ENCODE measurements at places on chromosomes 2 and 18.

DNA sequence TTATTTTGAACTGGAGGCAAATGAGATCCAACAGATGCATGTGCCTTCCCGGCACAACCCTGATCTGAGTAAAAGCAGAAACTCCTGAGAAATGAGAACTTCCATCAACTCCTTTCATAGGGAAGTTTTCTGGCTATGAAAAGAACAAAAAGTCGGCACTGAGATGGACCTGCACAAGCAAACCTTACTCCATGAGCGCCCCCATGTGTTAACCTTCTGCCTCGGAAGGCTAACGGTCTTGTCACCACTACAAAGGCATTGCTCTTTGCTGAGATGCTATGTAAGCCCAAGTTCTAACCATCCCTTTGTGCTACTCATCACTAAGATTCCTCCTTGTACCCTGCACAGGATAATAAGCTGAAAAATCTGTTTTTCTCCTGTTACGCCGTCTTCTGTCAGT, 57.3 kb upstream of the SULT1C3 start:
- peak; percentile 6 for DNase-seq

- DNase-seq = no peak
Observed at GRCh38 chr2:211103989-211104388, 547.6 kb downstream of the CPS1 start.

DNA sequence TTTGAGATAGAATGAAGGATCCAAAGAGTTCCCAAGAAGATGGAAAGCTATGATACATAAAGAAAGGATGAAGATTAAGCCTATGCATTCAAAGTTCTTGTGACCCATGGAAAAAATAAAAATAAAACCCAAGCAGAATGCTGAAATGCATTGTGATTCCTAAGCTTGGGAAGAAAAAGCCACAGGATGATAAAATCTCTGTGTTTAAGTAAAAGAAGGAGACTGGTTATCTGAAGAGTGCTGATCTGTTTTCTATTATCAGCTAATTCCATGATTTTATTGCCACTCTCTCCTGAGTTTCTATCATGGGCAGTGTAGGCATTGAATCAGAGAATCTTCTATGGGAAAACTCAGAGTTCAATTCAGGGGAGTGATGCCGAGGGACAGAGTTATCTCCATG, 103.1 kb upstream of the LTBP1 start:
- DNase-seq = no peak

GRCh38 chr18:13610555-13611141, 115.7 kb downstream of the FAM210A start:
- no peak for DNase-seq

All from fibroblast of skin of right quadriceps (primary cell).